ENCODE measurements at places on chromosomes 3 and 15.

DNA sequence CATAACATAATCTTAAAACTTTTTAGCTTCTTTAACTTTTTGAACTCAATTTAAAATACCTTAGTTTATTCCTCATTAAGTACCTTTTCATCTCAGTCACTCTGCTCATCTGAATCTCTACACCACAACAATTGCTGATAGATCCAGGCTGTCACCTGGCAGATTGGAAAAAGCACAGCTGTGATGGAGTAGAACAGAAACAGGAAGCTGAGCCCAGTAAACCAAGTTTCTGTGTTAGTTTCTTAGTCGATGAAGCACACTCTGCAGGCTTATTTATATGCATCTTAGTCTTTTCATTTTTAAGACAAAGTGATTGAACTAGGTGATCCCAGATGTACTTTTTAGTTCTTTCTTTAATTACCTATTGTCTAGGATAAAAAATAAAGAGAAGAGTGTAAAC is 1398.0 kb upstream of the ALCAM start:
- DNase-seq = no peak

GRCh38 chr15:84991014-84991712 is 9.5 kb downstream of the PDE8A start:
- no peak for DNase-seq

DNA sequence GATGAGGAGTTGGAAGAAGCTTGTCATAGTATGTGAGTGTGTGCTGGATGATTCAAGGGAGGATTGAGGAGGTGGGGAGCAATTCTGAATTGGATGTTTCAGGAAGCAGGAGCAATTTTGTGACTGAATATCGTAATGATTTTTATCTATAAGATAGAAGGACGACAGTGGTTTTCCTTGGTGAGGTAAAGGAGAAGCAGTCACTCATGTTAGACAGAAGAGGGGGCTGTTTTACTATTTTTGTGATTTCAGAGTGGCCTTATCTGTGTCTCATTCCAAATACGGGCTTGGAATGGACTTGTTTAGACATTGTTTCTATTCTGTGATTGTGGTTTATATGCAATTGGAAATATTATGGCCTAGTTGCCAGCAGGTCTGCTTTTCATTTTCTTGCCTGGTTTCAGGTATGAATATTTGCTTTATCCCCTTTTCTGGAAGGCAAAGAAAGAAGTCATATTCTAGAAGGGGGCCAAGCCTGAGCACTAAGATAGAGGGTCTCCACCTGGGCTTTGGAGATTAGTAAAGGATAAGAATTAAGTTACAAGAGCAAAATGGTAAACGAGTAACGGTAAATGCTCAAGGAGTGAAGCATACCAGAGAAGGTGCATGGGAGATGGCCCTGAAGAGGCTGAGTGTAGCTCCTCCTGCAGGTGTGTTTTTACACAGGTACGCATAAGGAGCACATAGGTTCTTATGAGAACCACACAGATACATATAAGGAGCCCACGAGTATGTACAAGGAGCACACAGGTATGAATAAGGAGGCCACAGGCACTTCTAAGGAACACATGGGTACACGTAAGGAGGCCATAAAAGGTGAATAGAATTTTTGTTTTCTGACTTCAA is 124.6 kb upstream of the KCNAB1 start:
- DNase-seq = peak; percentile 3

DNA sequence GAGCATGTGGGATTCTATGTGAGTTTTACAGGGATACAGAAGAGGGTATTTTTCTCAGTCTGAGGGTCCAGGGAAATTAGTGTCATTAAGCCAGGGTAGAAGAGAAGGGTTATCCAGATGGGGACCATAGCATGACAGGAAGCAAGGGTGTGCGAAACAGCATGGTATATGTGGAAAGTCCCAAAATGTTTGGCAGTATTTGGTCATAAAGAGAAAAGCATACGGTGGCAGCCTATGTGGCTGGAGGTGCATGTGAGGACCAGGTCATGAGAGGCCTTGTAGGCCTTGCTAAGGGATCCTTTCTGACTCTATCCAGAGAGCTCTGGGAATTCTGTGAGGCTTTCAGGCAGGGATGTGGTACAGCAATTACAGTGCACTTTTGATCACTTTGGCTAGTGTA is 411.4 kb downstream of the AGBL1 start:
- DNase-seq = no peak

- no peak for DNase-seq
Observed at GRCh38 chr3:22966349-22966748, 236.8 kb upstream of the UBE2E2 start.

DNA sequence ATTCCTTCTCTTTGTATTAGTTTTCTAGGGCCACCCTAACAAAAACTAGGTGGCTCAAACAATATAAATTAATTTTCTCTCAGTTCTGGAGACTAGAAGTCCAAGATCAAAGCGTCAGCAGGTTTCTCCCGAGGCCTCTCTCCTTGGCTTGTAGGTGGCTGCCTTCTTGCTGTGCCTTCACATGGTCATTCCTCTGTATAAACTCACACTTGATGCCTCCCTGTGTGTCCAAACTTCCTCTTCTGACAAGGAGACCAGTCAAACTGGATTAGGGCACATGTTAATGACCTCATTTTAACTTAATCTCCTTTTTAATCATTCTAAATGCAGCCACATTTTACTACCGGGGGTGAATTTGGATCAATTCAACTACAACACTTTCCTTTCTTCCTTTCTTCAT is 691.1 kb downstream of the DIPK2A start:
- DNase-seq = no peak

GRCh38 chr15:23566651-23567050 is 1.2 kb downstream of the MKRN3 start:
- no peak for DNase-seq

DNA sequence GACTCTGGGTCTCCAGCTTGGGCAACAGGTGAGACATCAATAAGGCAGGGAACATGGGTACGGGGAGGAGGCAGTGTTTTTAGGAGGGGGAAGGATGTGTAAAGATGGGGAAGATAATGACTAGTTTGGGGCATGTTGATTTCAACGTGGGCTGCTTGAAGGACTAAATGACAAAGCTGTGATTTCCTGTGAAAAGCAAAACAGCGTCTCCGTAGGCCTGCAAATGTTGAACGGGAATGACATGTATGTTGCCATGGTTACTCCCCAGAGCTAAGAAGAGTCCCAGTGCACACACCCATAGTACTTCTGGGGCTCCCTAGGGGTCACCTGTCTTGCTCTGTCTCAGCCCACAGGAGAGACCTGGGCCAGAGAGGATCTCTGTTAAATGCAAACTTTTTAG is 71.3 kb upstream of the ETV5 start:
- no peak for DNase-seq

DNA sequence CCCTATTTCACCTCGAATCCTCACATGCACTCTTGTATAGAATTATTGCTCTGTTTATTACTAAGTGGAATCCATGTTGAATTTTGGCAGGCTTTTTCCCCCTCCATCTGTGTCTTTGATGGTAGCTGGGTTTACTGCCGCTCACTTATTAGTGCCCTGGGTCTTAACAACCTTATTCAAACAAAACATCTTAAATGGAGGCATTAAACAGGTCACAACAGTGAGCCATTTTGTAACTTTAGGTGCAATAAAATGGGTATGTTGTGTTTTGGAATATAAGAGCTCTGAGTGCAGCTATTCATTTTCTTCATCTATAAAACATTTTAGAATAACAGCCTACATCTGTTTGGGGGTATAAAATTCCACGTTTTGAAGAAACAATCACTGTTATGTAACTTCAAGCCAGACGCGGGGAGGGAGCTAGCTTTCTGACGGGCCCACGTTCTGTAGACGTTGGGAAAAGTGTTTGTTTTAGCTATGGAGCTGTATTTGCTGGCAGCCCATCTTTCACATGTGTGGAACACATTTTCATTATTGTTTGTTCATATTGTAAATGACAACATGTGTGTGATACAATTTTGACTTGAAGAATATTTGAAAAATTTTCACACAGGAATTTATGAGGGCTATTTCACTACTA is 122.0 kb downstream of the SLC25A26 start:
- no peak for DNase-seq

DNA sequence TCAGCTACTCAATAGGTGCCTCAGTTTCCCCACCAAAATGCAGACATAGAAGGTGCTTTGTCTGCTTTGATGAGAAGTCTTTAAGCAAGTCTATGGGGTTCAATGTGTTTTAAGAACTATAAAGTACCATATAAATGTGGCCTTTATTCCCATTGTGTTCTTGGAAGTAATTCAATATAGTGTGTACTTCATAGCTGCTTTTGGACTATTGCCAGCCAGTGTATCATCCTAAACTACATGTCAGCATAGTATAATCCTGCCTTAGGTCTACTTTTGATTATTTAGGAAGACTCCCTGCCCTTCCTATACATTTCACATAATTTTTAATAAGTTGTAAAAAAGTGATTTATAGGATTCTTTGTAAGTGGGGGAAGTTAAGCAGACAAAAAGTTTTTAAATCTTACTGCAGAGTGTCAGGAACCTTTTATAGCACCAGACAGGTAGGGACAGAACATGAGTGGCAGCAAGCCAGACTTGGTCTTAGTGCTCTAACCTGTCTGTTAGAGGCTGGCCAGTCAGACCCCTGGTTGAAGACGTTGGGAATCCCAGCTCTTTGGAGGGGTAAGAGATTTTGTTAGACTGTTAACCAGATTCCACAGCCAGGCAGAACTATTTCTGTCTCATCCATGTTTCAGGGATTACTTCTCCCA is 48.4 kb downstream of the MLH1 start:
- DNase-seq = no peak

- no peak for DNase-seq
Observed at GRCh38 chr3:74393426-74393825, 221.0 kb downstream of the CNTN3 start.

Measured in CD4-positive, alpha-beta T cell treated with Interleukin-15 for 4 hours (primary cell).